Stimulated activated CD8-positive, alpha-beta memory T cell treated with anti-CD3 and anti-CD28 coated beads, Interleukin-15, amount 100 ng/mL, for 4 hours (primary cell): ENCODE measurements at places on chromosomes 6 and 20.

- DNase-seq: no peak
These were observed 6.5 kb downstream of the PTPRK start for GRCh38 chr6:128513878-128514277.

GRCh38 chr6:125224231-125224861, 70.8 kb downstream of the TPD52L1 start:
- DNase-seq: no peak

DNA sequence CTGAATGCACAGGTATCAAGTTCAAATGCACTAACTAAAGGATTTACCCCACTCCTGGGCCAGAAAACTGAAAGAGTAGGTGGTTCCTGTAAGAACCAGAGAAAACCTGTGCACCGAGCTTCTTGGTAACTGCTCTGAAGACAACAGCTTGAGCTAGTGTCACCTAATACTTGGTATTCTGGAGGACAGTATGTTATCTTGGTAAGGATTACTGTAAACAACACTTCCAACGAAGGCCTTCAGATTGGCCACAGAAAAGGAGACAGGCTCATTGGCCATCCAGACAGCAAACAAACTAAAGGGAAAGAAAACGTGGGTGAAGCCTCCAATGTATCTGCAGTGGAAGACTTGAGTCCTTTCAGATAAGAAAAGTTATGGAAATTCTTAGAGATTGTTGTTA, 61.5 kb downstream of the GMPR start:
- DNase-seq: no peak

GRCh38 chr6:141346535-141346934, 786.2 kb upstream of the GJE1 start:
- no peak for DNase-seq
